ENCODE measurements at places on chromosomes 11 and 22.

- DNase-seq, result no peak
Observed at GRCh38 chr22:17269224-17269606, 50.0 kb upstream of the ADA2 start.

DNA sequence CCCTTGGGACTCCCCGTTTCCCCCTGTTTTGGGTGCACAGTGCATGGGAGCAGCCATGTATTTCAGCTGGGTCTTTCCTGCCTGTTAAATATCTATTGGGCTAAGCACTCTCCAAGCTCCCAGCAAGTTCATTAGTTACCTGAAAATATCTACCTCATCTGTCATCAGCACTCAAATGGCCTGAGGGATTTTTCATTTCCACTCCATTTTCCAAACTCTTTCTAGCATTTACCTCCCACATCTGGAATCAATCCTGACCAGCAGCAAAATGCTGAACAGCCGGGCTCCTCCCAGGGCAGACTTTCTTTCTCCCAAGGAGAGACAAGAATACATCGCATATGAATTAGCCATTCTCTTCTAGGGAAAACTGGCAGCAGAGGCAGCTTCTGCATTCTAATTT lies 273.5 kb upstream of the MPPED2 start:
- DNase-seq, result no peak

DNA sequence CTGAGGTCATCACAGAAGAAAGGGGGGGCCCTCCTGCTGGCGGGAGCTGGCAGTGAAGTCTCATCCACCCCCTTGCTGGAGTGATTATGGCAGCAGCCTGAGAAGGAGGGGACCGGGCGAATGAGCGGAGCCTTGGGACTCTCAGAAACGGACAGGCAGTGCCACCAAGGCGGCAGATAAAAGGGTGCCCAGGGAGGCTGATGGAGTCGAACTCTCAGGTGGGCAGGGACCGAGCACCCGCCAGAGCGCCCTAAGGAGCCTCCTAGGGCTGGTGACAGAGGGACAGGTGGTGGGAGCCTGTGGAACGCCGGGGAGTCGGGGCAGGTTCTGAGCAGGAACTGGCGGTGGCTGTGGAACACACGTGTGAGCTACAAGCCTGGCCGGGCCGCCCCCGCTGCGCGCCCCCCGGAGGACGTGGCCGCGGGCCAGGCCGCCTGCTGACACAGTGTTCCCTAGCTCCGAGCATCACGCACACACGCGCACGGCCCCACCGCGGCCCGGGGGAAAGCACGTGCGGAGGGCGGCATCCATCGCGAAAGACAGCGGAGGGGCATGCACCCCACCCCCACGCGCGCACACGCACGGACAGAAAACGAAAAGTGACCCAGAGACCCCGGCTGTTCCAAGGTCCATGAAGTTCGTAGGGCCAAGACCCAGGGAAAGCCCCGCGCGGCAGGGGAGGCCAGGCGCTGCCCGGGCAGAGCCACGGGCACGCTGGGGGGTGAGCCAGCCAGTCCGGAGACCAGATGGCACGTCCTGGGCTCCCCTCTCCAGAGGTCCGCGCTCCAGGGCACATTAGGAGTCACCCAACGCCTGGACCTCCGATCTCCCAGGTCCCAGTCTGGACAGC lies 1.0 kb downstream of the VWCE start:
- DNase-seq, result peak; percentile 42

DNA sequence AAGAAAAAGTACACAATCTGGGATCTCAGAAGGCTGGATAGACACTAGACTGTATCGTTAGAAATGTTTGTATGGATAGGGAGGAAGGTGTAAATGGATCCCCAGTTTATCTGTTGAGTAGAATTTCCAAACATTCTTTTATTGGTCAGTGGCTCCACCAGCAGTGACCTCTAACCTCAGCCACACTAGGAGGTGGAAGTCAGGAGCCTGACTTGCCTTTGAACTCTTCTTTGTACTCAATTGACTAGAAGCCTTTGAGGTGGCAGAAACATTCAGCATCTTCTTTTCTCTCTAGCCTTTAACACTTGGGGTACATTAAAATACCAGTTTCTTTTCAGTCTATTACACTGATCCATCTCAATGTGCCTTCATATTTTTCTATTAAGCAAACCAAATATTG lies 39.1 kb downstream of the EXT2 start:
- no peak for DNase-seq

- DNase-seq, result no peak
Observed at GRCh38 chr22:38249803-38250642, 22.8 kb downstream of the TMEM184B start.

DNA sequence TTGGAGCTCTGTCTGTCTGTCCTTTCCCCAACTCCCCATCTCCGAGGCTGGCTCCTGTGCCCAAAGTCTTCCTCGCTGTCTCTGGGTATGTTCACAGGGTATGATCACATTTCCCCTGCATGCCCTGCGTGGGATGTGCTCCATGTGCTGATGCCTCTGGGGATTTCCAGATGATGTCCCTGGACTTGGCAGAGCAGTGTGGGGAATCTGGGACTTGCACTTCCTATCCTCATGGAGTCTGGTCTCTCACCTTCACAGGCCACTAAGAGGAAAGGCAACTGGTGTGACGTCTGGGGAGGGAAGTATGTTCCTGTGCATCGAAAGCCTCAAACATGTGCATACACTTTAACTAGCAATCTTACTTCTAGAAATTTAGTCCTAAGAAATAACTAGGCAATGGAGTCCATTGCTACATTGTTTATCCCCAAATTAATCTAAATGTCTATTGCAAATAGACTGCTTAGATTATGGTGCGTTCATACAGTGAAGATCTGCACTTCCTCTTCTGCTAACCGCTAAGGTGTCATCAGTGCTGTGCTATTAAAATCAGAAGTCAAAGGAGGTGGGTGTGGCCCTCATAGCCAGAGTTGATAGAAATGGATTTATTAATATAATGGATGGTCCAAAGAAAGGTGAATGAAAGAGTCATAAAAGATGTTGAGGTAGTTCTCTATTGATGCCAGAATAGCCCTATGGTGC lies 20.8 kb downstream of the TIMP3 start:
- no peak for DNase-seq

DNA sequence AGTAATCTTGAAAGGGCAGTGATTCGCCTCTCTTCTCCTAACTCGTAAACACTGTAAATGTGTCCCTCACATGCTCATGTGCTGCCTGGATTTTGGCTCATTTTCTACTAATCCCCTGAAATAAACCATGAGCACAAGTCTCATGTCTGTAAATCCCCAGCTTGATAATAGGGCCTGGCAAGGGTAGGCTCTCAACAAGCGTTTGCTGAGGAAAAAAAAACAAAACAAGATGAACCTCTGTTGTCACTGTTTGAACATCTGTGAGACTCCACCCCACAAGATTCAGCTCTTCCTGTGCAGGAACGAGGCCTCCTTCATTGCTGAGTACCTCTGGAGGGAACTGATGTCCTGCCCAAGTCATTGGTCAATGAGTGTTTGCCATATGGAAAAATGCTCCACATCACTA lies 4.5 kb upstream of the CYB5R2 start:
- no peak for DNase-seq

DNA sequence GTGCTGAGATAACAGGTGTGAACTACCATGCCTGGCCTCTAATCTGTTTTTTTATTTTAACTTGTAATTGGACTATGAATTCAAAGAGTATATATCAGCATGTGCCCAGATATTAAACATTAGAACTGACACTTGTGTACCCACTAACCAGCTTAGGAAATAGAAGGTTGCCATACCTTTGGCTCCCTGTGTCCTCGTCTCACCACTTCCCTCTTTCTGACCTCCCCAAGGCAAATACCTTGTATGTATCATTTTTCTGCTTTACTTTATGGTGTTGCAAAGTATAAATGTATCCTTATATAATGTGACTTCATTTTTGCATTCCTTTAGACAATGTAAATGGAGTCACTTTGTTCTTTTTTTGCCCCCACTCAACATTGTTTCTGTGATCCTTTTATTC lies 9.1 kb downstream of the PPP6R3 start:
- no peak for DNase-seq

DNA sequence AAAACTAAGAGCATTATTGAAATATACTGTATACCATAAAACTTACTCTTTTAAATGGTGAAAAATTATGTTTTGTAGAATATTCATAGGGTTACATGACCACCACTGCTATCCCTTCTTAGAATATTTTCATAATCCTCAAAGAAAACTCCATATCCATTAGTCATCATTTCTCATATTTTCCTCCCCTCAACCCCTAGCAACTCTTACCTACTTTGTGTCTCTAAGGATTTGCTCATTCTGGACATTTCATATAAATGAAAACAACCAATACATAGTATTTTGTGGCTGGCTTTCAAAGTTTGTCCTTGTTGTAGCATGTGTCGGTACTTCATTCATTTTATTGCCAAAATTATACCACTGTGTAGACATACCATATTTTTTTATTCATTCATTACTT lies 863.8 kb downstream of the KCNA4 start:
- no peak for DNase-seq

DNA sequence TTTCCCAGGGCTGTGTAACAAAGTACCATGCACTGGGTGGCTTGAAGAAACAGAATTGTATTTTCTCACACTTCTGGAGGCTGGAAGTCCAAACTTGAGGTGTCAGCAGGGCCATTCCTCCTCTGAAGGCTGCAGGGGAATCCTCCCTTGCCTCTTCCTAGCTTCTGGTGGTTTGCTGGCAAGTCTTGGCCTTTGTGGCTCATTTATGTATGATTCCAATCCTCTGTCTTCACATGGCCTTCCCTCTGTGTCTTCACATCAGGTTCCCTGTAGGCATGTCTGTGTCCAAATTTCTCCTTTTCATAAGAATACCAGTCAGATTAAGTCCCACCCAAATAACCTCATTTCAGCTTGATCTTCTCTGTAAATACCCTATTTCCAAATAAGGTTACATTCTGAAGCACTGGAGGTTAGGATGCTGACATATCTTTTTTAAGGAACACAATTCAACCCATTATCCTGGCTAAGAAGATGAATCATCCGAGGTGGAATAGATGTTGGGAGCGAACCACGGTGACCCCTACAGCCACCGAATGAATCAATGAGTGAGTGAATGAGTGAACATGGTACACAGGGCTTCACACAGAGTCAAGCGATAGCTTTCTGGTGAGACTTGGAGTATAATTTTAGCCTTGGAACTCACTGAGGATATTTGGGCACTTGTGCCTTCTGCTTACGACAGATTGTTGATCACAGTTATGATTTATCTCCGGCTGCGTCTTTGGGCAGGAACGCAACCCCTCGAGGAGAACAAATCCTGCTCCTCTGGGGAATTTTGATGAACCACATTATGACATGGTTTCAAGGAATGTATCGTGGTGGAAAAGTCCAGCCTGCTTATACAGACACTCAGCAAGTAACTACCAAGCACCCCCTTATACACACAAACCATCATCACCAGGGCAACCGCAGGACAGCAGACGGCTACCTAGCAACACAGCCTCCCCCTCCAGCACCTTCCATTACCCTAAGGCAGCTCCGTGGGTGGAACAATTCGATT lies 34.3 kb upstream of the MICAL2 start:
- DNase-seq, result no peak

- DNase-seq, result no peak
Observed at GRCh38 chr11:19672586-19673206, 39.9 kb upstream of the NAV2 start.

GRCh38 chr22:21738966-21739365 lies 3.4 kb upstream of the YPEL1 start:
- no peak for DNase-seq

DNA sequence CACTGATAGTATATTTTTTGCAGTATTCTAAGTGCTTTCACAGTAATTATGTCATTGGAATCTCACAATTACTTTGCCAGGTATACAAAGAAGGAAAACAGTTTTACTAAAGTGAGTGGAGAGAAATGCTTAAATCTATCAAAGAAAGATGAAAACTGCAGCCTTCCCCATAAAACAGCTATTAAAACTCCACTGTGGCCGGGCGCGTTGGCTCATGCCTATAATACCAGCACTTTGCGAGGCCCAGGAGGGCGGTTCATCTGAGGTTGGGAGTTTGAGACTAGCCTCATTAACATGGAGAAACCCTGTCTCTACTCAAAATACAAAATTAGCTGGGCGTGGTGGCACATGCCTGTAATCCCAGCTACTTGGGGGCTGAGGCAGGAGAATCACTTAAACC lies 19.1 kb downstream of the OR51E1 start:
- DNase-seq, result no peak

DNA sequence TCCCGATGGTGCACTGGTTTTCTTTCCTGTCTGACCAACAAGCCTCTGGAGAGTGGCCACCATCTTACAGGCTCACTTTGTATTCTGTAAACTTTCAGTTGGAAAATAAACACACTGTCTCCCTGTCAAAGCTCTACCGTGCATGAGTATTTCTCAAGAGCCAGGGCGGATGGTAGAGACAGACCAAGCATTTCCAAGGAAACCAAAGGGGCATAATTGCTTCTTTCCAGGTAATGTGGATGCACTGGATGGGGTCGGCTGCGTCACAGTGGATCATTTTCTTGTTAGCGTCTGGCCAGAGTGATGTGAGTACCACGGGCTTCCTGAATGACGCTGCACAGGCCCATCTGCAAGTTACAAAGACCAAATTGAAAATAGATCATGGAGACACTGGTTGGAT lies 5.1 kb upstream of the SEZ6L start:
- no peak for DNase-seq

- no peak for DNase-seq
Observed at GRCh38 chr22:36395055-36395849, 7.5 kb upstream of the MYH9 start.

DNA sequence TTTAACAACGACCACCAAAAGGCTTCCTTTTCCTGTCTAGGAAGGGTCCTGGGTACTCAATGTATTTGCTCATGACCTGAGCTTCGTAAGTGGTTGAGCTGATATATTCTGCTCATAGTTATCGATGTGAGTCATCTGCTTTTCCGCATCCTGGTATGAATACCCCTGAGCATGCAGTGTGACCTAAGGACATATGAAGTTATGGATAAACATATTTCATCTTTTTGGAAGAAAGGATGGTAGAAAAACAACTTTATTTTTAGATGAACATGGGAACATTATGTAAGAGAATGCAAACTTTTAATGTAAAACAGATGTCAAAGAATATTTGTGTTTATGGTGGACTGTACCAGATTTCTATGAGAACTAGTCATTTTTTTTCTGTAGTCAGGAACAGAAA lies 28.4 kb downstream of the TRPC6 start:
- no peak for DNase-seq

DNA sequence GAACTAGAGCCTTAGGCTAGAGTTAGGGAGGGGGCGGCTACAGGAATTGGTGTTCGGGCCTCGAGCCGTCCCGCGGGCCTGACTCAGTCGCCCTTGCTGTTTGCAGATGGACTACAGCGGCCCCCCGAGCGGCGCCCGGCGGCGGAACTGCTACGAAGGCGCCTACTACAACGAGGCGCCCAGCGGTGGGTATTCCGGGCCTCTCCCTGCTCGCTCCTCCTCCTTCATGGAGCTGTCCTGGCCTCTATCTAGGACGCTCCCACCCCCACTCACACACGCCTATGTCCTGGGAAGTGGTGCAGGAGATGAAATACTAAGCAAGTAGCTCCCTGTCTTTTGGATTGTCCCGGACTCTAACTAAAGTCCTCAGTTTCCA lies 1.4 kb downstream of the MYOD1 start:
- no peak for DNase-seq
